Activated T-helper 9 cell treated with anti-CD3 and anti-CD28 coated beads, Interleukin-2, amount 50 U/mL, for 16 hours (primary cell): ENCODE measurements at places on chromosomes 6 and 20.

GRCh38 chr6:34059136-34059731 is 86.7 kb downstream of the GRM4 start:
- no peak for DNase-seq

- no peak for DNase-seq
Measured at GRCh38 chr20:25209400-25209799, 13.9 kb downstream of the ENTPD6 start.

GRCh38 chr6:111992851-111993250 is 61.1 kb upstream of the CCN6 start:
- peak; percentile 40 for DNase-seq

DNA sequence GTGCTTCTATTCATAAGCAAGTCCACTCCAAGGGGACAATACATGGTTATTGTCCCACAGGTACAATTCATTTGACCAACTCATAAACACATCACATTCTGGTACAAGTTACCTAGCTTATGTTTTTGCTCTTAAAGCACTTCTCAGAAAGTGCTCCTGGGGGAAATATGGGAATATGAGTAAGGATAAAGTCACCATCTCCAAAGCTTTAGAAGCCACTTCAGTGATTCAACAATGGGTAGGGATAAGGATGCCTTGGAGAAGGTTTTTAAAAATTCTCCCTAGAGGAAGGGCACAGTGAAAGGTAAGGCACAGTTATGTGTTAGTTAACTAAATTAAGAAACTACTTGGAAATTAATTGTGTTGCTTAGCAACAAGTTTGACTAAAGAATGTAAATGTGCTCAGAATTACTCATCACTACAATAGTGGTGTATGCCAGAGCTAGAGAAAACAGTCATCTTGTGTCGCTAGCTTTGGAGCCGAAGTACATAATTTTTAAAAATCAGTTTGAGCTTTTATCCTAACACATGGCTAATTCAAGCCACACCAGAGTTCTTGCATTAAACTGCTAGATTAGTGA is 39.5 kb upstream of the LAMP5 start:
- no peak for DNase-seq

DNA sequence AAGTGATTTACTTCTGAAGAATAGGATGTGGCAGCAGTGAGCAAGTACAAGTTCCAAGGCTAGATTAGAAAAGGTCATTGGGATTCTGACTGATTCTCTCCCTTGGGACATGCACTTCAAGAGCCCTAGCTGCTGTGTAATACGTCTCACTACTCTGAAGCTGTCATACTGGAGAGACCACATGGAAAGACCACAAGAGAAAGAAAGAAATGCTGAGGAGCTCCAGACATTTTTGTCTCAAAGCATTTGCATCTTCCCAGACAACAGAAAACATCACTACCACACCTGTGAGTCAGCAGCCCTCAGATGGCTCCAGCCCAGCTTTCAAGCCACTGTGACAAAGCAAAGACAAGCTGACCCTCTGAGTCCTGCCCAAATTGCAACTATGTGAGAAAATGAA is 20.7 kb downstream of the TENT5A start:
- DNase-seq = no peak

DNA sequence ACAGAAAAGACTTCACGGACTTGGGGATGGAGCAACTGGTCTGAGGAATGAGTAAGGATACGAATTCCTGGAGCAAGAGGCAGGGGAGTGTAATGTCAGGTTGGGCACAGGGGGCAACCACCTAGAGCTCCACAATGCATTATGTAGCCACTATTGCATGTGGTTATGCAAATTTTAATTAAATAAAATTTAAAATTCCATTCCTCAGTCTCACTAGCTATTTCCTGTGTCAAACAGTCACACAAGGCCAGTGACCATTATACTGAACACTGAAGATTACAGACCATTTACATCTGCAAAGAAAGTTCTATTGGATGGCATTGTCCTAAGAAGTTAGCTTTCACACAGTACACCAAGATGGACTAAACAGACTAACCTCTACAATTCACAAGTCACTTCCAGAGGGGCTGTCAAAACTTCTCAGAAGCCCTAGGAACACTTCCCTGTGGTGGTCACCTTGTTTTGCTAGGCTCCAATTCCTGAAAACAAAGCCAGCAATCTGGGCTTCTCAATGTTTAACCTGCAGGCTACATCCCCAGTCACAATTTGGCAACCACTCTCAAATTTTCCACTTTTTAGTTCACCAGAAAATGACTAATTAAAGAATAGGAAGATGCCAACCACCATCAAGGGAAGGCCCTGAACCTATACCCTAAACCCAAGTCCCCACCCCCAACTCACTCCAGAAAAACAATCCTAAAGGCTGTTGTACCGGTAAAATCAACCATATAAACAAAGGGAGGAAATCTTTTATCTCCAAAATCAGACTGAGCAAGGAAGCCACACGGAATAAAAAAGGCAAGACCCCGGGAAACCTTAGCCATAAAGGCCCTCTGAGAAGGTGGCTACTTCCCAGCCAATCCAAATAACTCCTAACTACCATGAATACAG is 34.2 kb upstream of the C20orf203 start:
- no peak for DNase-seq

- no peak for DNase-seq
Measured at GRCh38 chr20:17620371-17621228, 50.7 kb downstream of the DSTN start.

DNA sequence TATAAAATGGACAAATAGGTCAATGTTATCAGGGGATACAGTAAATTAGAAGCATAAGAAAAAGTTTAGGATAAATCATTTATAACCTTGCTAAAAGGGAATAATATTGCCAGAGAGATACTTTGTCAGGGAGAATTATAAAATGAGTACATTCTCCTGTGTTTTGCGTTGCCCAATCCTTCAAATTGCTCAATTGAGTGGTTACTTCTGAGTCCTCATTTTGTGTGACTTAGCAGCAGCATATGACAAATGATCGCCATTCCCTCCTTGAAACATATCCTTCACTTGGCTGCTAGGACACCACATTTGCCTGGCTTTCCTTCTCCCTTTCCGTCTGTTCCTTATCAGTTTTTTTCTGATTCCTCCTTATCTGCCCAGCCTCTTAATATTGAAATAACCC is 106.7 kb upstream of the FLRT3 start:
- no peak for DNase-seq

- no peak for DNase-seq
Measured at GRCh38 chr6:99645986-99646385, 39.4 kb downstream of the PRDM13 start.

GRCh38 chr6:150150458-150150820 is 7.6 kb downstream of the PPP1R14C start:
- no peak for DNase-seq

DNA sequence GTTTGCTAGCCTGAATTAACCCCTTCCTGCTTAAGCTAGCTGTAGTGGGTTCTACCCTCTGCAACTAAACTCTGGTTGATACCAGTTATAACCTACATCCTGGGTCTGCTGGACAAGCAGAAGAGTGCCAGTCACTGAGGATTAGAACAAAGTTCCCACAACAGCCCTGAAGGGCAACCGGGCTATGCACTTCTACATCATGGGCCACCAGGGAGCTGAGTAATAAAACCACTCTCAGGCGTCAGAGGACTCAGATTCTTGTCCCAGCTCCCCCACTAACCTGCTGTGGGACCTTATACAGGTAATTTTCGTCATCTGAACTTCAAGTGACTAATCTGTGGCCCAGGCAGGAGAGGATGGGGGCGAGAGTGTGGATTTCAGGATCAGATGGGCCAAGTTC is 56.8 kb downstream of the EYA2 start:
- no peak for DNase-seq

DNA sequence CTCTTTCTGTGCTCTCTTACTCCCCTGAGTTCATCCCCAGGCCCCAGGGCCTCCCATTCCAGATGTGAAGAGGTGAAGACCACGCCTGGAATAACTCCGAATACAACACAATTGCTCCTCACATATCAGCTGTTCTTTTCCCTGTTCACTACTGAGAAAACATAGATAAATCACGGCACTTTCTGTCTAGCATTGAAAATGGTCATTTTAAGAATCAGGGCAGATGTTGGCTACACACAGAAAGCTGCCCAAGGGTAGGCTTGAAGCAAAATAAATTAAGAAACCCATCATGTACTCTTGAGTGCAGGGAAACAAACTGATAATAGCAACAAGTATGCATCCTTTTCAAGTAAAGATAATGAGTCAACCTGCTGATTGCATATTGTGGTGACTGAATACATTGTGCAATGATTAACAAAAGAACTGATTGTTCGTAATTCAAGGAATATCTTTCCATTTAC is 382.5 kb downstream of the PRKN start:
- no peak for DNase-seq

- DNase-seq = no peak
Measured at GRCh38 chr20:3188823-3189413, 15.6 kb downstream of the DDRGK1 start.

GRCh38 chr6:90119618-90120017 is 177.0 kb downstream of the BACH2 start:
- DNase-seq = no peak

DNA sequence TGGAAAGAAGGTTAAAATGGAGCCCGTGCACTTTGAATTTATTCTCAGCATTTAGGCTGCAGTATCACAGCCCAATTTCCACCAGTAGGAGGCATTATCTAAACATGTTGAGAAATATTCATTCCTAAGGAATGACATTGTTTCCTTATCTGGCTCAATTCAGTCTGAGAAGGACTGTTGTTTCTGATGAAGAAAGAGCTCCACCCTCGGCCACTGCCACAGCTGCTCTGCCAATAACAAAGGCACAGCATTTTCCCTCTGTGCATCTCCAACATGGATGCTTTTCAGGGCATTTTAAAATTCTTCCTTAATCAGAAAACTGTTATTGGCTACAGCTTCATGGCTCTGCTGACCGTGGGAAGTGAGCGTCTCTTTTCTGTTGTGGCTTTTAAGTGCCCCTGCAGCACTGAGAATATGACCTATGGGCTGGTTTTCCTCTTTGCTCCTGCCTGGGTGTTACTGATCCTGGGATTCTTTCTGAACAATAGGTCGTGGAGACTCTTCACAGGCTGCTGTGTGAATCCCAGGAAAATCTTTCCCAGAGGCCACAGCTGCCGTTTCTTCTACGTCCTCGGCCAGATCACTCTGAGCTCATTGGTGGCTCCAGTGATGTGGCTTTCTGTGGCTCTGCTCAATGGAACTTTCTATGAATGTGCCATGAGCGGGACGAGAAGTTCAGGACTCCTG is at the start of gene CALHM5:
CALHM5 (plus strand) TSS at position 216 of the 687 bp plus-strand sequence; CDS start at position 274, 58 bp downstream.
- DNase-seq = no peak

- DNase-seq = no peak
Measured at GRCh38 chr6:70099732-70100131, 203.2 kb downstream of the COL9A1 start.

GRCh38 chr6:121837545-121838229 is 402.2 kb downstream of the GJA1 start:
- no peak for DNase-seq

DNA sequence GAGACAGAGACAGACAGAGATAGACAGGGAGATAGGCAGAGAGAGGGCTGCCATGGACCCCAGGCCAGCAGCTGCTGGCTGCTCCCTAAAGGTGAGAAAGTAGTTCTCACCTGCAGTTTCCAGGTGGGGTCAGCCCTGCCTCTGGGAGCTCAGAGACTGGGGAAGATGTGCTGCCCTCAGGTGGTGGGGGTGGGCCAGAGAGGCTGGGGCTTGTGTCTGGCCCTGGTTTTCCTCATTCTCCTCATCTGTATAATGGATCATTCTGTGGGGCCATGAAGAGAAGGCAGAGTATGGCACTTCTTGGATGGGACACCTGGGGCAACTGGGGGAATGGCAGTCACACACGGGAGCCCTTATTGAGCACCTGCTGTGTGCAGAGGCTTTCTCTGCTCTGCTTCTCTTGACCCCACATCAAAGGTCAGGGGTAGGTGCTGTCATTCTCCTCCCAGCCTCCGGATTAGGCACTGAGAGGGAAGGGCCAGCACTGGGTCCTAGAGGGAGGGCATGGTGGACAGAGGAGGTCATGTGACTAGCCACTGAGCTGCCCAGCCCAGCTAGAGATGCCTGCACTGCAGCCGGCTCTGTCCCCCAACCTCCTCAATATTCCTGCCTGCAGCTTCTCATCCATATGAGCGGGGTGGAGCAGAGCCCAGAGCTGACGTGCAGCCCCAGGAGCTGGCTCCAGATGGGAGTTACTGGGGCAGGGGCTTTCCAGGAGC is 4.1 kb downstream of the ANGPT4 start:
- no peak for DNase-seq

DNA sequence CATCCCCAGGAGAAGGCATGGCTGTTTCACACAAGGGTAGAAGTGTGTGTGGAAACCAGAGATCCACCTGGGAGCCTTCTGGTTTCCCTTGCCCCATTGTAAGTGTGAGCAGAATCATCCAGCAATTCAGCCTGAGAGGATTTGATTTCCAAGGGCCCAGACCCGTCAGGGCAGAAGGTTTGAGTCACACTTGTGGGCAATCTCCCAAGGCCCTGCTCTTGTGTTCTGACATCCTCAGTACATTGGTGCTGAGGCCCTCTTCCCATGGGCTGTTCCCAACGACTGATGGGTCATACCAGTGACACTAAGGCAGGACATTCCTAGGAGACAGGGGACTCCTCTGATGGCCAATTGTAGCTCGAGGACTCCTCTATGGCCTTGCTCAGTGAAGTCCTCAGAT is 58.2 kb upstream of the POLR1H start:
- no peak for DNase-seq

DNA sequence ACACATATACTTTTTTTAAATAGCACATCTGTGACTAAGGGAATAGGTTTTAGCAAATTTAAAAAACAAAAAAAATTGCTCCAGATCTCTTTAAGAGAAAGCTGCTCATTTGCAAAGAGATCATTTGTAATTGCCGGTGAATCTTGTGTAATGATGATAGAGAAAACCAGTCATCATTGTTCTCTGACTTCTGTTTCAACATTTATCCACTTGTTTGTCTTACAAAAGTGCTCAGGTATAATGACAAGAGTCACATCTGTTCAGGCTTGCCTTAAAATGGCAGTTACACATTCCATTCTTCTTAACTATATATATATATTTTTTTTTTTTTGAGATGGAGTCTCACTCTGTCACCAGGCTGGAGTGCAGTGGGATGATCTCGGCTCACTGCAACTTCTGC is 165.2 kb downstream of the AIG1 start:
- no peak for DNase-seq

GRCh38 chr20:48787861-48788375 is 39.9 kb downstream of the PREX1 start:
- DNase-seq = no peak

GRCh38 chr6:56729719-56730118 is 87.0 kb upstream of the DST start:
- no peak for DNase-seq
